ENCODE measurements at places on chromosomes 12 and 14.

DNA sequence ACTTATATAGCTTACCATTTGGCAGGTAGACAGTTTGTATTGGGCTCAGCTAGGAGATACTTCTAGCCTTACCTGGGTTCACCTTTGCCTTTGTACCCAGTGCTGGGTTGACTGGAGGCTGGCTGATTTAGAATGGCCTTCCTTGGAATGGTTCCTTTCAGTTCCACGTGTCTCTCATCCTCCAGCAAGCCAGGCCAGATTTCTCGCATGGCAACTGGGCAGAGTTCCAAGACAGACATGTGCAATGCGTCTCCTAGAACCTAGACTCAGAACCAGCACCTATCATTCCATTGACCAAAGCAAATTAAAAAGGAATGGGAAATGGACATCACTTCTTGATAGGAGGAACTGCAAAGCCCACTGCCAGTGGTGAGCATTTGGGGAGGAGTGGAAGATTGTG lies 79.1 kb upstream of the BDKRB2 start:
- no peak for DNase-seq

- no peak for DNase-seq
These were observed 214.1 kb downstream of the NUAK1 start for GRCh38 chr12:105924526-105925208.

GRCh38 chr14:73786636-73787485 lies 64.8 kb upstream of the PTGR2 start:
- DNase-seq = peak; percentile 30

DNA sequence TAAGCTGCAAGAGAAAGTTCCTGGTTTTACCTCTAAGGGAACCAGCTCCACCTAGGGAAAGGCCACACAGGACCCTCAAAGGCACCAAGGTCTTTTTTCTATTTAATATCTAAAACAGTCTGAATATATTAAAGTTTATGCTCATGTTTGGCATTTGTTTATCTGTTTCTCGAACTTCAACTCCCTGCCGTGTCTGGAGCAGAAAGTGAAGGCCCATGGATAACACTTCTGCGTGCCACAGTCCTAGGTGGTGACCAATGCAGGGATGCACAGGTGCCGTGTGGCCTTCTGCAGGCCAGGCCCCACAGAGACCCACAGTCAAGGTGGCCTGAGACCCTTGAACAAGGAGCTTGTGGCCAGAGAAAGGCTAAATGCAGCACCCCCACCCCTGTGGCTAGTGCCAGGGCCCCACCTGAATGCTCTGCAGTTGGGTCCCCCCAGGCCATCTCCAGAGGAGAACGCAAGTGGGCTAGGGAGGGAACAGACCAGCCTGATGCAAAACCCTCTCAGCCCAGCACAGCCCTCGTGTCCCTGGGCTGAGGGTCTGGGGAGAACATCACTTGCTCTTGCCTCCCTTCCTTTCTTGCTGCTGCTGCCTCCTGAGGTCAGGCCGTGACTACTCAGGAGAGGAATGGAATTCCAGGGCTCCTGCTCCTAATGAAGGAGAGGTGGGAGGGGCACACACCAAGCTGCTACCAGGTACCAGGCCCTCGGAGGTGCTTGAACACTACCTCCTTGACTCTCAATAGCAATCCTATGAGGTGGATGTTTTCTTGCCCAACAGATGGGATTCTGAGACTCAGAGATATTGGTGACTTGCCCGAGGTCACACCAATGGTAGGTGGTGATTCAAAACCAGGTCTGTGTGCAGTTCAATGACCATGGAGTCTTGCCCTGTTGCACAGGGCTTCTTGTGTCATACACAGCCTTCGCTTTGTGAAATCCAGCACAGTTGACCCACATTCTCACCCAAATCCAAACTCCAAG lies 45.4 kb downstream of the PSMA6 start:
- DNase-seq = no peak

DNA sequence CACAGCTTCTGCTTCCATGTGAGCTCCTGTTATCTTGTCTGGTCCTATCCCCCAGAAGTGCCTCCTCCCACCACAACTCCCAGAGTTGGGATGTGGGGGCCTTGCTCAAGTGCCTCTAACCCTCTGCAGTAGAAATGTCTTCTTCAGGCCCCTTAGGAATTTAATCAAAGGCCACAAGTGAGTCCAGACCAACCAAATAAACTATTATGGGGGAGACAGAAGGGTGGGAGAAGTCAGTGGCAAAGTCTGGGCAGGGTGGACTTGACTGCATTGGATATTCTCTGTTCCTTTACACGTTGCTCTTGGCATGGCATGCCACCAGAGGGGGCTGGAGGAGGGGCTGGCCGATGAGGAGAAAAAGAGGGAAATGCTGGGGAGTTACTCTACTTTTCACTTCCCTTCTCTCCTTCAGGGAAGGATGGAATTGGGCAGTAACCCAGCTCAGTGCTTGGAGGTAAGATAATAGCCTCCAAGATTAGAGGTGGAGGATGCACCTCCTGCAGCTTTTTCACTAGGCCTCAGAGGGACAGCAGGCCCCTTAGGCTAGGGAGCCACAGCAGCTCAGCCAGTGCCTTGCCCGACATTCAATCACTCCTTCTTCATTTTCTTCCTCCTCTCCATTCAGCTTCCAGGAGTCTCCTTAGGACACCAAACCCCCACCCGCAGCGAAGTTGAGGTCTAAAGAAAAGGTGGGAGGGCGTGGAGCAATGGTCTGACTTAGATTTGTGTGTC lies 1.2 kb upstream of the AP1G2 start:
- no peak for DNase-seq

DNA sequence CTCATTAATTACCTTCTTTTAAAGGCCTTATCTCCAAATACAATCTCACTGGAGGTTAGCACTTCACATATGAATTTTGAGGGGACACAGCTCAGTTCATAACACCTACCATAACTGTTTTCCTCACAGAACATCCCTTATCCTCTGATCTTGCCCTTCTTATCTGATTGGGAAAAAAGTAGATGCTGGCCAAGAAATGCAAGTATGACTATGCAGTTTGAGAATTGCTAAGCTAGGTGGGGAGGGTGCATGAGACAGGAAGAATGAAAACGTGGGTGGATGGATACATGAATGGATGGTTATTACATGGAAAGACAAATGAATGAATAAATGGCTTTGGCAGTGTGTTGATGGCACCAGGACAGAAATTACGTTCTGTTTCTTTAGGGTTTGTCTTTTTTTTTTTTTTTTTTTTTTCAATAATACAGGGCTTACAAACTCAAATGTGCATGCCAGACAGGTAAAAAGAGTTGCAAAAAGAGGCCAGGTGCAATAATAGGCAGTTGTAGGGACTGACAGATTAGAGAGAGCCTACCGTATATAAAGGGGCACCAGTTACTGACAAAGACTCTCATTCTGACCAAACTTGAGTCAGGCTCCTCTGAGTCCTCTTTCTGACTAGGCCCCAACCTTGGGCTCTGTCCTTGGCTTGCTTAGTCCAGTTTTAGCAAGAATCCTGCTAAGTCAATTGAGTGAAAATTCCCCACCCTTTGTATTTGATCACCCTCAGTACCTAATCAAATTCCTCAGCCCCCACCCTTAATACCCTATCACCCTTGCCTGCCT lies 304.9 kb downstream of the ZFP36L1 start:
- no peak for DNase-seq

DNA sequence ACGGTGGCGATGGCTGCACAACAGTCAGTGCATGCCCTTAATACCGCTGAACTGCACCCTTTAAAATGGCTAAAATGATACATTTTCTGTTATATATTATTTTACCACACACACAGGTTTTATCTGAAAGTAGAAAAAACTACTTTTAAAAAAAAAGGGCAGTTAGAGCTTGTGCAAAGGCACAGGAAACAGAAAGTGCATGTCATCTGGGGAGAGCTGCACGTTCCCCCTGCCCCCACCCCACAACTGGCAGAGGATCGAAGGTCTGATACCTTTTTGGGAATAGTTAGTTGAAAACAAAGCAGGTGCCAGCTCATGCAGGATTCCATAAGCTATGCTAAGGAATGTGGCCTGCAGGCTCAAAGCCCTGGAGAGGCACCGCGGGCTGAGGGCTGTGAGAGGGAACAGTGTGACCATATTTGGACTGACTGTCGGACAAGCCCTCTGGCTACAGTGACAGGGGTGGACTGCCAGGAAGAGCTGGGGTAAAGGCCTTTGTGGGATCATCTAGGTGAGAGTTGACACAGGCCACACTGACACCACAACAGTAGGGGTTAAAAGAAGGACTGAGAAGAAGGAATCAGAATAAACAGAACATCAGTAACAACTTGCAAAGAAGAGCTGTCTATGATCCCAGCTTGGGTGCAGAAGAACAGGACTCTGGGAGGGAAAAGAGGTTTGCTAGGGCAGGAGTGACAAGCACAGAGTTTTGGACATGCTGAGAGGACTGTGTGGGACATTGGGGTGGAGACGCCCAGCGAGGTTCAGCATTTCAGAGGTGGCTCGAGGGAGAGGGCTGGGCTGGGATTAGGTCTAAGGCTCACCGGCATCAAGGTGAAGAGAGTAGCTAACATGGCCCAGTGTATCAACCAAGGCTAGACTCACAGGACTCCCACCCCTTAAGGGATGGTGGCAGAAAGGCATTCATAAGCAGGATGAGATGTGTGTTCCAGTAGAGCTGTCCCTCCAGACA lies 54.6 kb downstream of the ACTN1 start:
- DNase-seq = no peak

- DNase-seq = no peak
These were observed 87.3 kb downstream of the PHLDA1 start for GRCh38 chr12:75944097-75944904.

GRCh38 chr12:120855823-120856588 lies 48.2 kb downstream of the SPPL3 start:
- no peak for DNase-seq
